Pons (tissue), 1 donor: ENCODE measurements at places on chromosomes 2 and 18.
A peak's percentile ranks its signal among the peaks of the same experiment; 100 is the strongest.

- DNase-seq: no peak
These were observed 1.4 kb upstream of the HNRNPA3 start for GRCh38 chr2:177211169-177211568.

DNA sequence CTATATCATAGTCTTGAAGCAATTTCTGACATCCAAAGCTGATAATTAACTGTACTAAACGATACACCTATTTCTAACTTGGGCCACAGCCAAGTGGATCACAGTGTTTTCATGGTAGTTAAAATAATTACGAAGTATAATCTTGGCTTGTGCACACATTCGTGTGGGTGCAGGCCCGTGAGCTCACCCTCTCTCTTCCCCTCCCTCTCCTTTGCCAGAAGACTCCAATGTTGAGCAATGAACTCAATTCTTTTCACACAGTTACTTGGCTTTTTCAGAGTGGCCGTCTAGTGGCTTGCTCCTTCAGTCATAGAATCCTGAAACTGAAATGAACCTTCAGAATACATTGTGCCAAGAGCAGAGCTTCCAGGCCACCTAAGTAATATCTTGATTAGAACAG lies 178.7 kb downstream of the NCKAP5 start:
- no peak for DNase-seq

DNA sequence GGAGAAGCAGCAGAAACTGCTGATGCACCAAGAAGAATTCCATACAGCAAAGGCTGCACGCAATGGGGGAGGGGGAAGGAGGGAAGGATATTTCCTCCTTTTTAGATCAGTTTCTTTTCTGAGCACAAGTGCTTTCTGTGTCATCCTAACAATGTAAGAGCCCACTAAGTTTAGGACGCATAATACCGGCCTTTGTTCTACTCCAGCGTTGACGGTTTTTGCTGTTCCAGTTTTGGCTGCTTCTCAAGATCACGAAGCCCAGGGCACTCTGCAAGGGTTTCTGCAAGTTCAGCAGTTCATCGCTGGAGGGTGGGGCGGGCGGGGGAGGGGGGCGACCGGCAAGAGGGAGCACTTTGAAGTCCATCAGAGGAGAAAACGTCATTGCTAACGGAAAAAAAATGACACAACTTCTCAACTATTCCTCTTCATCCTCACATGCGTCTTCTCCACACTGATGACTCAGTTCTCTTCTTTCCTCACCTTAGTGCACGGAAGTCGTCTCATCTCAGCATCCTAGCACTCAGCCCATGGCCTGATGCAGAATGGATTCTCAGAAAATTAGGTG lies 8.7 kb downstream of the FAM178B start:
- DNase-seq: peak; percentile 94

- no peak for DNase-seq
These were observed 309.5 kb upstream of the LYPD1 start for GRCh38 chr2:132979339-132980093.

DNA sequence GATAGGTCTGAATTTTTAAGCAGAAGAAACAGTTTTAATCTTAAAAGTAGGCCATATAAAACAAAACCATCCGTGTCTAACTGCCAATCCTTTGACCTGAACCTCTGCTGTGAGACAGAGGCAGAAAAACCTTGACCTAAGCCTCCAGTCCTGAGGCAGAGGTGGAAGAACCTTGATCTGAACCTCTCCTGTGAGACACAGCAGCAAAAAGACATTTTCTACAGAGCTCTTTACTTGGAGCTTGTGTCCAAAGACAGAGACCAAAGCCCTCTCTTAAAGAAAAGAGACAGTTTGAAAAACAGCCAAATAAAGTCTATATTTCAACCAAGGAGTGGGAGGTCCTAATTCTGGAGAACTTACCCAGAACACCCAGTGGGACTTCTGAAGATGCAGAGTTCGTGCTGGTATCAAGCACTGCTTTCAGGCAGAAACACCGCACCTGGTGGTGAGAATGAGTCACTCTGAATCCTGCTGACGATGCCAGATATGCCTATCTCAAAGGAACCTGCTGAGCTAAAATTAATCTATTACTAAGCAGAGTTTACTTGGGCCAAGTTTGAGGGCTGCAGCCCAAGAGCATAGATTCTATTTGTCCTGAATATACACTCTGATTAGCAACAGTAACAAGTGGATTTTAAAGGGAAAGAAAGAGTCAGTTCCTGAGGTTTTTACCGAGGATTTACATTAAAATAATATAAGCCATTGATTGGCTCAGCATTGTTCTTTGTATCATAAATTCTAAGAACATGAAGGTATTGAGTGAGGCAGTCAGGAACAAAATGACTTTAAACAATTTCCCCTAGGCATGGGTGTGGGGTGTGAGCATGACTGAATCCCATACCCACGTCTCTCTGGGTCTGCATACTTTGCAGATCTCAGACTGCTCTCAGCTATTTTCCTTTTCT lies 806.4 kb downstream of the TRIB2 start:
- DNase-seq: no peak

- DNase-seq: no peak
These were observed 36.1 kb downstream of the DHRS9 start for GRCh38 chr2:169105476-169105875.

DNA sequence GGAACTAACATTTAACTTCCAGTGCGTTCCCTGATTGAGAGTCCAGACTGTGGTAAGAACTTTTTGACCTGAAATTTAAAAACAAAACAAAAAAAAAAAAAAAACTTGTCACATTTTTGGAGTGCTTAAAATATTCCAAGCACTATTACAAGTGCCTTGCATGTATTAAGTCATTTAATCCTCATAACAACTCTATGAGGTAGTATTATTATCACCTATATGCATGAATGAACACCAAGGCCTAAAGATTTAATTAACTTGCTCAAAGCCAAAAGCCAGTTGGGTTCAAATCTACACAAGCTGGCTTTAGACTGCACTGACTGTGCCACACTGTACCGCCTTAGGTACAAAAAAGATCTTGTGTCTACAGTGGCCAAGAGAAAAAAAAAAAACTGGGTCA lies 35.2 kb downstream of the METTL4 start:
- no peak for DNase-seq

GRCh38 chr2:24825883-24826772 lies 32.9 kb downstream of the CENPO start:
- no peak for DNase-seq

DNA sequence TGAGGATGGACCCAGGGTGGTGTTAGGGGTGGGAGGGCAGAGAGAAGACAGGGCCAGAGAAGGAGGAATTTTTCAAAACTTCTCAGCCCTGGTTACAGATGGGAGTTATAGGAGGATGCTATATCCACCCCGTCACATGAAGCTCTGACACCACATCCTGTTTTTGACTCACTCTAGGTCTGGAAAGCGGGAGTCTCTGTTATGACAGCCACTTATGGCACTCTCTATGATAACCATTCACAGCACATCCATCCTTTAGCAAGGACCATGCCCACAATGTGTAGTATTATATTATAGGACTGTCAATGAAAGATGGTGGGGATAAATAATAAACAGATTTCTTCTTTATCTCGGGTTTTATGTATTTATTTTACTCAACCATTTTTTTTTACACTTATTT lies 461.2 kb downstream of the CDH2 start:
- DNase-seq: no peak

DNA sequence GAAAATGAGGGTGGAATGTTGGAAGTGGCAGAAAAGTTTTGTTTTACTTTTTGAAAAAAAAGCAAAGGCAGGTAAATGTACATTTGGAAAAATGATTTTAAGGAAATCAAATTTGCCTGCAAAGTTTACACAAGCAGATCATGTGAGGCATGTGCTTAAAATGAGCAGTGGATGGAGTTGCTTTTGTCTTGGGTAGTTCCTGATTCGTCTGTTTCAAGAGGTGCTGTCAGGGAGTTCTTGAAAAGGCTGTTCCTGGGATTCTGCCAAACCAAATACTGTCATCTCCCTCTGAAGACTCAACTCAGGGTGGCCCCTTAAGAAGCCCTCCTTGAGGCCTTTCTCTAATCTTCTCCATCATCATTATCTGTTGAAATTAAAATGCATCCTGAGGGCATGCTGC lies 59.0 kb downstream of the TACR1 start:
- no peak for DNase-seq

DNA sequence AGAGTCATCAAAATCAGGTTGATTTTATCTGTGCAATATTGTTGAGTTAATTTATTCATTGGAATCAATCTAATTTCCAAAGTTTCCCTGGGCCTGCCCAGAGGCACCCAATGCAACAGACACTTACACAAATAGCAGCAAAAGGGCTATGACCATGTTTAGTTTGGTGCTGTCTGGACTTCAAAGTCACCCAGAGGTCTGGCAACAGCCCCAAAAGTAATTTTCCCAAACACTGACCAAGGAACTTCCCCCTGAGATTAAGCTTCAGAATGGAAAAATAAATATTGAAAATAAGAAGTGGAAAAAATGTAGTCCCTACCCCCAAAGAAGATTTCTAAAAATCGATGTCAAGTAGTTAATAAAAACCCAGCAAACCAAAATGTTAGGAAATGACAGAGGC lies 70.9 kb upstream of the RNF152 start:
- DNase-seq: no peak

DNA sequence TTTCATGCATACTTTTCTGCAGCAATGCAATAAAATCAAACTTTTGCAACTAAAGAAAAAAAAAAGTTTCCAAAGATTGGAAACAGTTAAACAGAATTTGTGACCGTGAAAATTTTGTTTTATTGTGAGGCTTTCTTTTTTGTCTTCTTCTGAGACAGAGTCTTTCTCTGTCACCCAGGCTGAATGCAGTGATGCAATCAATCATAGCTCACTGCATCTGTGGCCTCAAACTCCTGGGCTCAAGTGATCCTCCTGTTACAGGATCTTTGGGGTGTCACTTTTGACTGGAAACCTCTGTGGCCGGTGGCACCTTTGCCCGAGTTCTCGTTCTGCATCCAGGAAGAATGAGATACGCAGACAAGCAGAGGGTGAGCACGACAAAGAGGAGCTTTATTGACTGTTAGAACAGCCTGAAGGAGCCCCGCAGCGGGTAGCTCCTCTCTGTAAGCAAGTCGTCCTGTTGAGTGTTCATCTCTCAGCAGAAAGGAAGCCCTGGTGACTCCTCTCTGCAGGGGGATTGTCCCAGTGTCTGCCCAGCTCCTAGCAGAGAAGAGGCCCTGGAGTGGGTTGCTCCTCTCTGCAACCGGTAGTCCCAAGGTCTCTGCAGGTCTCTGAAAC lies 16.9 kb upstream of the ILKAP start:
- peak; percentile 68 for DNase-seq

GRCh38 chr2:20571644-20572215 lies 79.2 kb downstream of the HS1BP3 start:
- no peak for DNase-seq

DNA sequence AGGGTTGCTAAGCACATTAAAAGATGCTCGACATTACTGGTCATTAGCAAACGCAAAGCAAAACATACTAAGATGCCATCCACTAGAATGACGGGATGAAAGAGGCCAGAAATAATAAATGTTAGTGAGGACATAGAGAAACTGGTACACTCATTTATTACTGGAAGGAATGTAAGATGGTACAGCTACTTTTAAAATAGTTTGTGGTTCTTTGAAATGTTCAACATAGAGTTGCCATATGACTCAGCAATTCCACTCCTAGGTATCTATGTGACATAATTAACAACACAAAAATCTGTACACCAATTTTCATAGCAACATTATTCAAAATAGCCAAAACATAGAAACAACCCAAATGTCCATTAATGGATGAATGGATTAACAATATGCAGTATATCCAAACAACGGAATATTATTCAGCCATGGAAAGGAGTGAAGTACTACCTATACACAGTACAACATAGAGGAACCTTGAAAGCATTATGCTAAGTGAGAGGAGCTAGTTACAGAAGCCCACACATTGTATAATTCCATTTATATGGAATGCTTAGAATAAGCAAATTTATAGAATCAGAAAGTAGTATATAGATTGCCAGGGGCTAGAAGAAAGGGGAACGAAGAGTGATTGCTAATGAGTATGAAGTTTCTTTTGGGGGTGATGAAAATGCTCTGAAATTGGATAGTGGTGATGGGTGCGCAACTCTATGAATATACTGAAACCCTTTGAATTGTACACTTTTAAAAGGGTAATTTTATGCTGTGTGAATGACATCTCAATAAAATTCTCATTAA lies 61.9 kb upstream of the IL1R1 start:
- no peak for DNase-seq

GRCh38 chr2:55112229-55113031 lies 62.2 kb upstream of the RTN4 start:
- DNase-seq: peak; percentile 93

DNA sequence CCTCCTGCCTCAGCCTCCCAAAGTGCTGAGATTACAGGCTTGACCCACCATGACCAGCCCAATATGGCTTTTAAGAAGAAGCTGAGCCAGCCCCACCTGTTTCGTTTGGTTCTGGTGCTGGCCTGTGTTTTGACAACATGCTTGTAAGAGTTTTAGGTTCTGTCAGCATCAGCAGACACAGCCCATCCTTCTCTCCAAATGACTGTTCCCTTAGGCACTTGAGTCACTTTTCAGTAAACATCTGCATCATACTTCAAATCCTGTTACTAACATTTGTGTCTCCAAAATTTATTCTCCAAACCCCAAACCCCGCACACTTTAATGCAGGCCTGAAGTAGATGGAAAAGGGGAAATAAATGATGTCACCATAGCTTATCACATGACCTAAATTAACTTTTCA lies 1118.5 kb downstream of the TSN start:
- no peak for DNase-seq

- DNase-seq: no peak
These were observed 48.0 kb upstream of the TGIF1 start for GRCh38 chr18:3401669-3402620.

GRCh38 chr2:40251137-40251536 lies 200.8 kb downstream of the SLC8A1 start:
- no peak for DNase-seq

DNA sequence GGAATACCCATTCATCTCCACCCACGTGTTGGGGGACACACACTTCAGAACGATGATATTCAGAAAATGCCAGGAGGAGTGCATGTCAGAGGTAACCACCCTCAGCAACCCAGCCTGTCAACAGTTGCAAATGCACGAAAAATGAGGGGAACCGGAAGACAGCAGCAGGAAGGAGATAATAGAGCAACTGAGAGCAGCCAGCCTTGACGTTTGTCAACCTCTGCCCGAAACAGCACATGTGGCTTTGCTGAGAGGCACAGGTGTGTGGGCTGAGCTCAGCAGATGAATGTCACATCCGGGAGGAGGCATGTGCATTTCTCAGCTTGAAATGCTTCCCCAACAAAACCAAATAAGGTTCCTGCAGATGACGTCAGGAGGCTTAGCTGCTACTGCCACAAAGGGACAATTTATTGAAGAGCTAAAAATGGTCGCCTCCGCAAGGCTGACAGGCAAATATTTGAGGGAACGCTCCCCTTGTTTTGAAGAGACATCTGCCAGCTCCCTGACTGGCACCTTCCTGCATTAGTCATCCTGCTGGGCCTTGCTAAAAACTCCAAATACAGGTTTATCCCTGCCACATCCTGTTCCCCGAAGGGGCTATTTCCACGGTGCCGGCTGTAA lies 419.0 kb downstream of the NBAS start:
- no peak for DNase-seq

GRCh38 chr2:186714611-186715010 lies 20.8 kb downstream of the FAM171B start:
- DNase-seq: no peak

GRCh38 chr2:106269591-106270291 lies 75.6 kb upstream of the UXS1 start:
- DNase-seq: no peak

- peak; percentile 70 for DNase-seq
These were observed 909 bp downstream of the TMEM87B start for GRCh38 chr2:112055730-112056625.
